NCI-H2029 treated with DMSO at 0.1 percent for 48 hours (cell line): ENCODE measurements at places on chromosomes 3 and 15.

GRCh38 chr15:45228931-45229330, 23.1 kb upstream of the SLC28A2 start:
- no peak for DNase-seq

DNA sequence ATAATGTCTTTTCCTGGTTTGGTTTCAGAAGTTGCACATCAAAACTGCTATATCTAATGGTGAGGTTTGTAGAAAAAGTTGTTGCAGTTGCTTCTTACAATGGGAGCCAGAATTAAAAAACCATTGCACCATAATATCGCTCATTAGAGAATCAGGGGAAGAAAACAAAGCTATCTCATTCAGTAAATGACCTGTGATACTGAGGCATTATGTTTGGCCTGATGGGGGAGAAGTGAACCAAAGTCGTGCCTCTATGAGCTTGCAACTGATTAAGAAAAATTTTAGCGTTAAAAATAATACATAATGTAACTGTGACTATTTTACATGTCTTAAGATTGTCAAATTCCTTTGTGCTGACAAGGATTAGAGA, 60.2 kb upstream of the ARHGEF26 start:
- no peak for DNase-seq

- DNase-seq: no peak
Measured at GRCh38 chr15:37801529-37801928, 132.9 kb upstream of the TMCO5A start.

GRCh38 chr3:71398157-71398836, 185.2 kb downstream of the FOXP1 start:
- no peak for DNase-seq

GRCh38 chr3:23107221-23107620, 95.9 kb upstream of the UBE2E2 start:
- no peak for DNase-seq

DNA sequence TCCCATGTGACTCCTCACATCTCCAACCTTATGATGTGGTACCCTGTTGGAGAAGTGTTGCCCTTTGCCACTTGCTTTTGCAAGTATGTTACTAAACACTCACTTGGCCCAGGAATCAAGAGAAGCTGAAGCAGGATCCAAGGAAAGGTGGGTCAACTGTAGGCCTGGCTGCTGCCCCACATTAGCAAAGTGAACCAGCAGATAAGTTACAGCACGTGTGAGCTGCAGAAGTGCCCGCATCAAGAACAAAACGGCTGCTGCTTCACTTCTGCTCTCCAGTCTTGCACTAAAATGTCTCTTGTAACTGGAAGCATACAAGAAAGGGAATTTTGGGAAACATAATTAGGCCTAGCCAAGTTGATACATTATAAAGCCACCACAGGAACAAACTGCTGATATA, 79.6 kb downstream of the PCOLCE2 start:
- no peak for DNase-seq

- no peak for DNase-seq
Measured at GRCh38 chr15:90106522-90107117, 4.4 kb upstream of the IDH2 start.

DNA sequence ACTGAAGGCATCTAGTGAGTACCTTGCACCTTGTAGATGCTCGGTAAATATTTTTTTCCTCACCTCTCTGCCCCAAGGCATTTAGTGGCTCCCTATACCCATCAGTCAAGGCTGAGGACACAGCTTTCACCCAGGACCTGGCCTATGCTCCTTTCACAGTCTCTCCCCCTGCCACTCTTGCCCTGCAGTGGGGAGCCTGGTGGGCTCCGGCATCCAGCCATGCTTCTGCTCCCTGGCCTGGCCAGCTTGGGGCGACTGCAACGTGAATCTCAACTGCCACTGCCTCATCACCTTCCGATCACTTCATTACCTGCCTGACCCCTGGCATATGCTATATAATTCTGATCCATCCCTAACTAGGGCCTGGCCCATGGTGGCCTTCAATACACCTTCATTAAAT, 735 bp upstream of the CX3CR1 start:
- DNase-seq: no peak

DNA sequence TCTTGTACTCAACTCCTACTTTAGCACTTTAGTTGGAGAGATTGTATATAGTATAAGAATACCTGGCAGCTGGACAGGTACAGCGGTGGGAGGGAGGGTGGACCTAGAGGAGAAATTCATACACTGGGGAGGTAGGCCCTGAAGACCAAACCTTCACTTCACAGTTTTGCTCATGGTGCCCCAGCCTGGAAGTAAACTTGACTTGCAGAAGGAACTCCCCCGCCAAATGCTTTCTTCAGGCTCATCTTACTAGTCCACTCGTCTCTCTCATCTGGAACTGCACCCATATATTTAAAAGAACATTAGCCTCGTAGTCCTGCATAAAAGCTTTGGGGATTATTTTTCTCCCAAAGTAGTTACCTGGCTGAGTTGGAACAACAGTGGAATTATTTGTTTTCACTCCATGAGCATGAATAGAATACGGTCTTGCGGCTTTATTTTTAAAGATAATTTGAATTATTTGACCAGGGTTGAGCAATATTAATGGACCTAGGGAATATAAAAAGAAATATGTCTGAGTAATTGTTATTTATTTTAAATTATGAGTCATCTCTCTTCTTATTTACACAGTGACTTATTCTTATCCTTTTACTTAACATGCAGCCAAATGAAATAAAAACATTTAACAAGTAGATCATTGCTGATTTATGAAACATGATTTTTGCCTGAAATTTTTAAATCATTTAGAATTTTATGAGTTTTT, 25.5 kb upstream of the CP start:
- peak; percentile 15 for DNase-seq

DNA sequence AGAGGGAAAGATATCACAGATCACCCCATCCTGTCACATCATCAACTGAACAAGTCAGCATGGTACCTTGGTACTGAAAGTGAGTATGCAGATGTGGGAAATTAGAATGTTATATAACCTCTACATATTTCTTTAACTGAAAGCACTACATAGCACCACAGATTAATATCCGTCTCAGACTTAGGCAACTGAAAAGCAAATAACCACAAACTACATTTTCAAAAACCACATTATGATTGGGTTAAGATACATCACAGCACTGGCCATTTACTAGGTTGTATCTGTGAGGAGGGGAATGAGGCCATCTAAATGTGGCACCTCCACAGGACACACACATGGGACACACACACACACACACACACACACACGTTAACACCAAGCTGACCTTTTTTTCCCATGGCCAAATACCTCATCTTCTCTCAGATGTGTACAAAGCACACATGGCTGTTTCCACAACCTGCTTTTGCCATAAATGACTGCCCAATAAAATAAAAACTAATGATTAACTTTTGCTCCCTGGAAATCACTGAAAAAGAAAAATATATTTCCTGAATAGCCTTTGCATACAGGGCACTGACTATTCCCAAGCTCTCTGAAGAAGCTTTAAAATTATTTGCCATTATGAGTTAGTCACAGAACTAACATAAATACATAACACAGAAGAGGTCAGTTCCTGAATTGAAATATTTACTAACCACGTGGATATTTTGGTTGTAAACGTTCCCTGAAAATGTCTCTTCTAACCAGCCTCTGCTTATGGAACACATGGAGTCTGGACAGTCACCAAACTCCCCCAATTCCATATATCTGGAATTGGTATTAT, 60.1 kb downstream of the SUMF1 start:
- no peak for DNase-seq

- DNase-seq: no peak
Measured at GRCh38 chr15:94451466-94451865, 220.1 kb downstream of the MCTP2 start.

DNA sequence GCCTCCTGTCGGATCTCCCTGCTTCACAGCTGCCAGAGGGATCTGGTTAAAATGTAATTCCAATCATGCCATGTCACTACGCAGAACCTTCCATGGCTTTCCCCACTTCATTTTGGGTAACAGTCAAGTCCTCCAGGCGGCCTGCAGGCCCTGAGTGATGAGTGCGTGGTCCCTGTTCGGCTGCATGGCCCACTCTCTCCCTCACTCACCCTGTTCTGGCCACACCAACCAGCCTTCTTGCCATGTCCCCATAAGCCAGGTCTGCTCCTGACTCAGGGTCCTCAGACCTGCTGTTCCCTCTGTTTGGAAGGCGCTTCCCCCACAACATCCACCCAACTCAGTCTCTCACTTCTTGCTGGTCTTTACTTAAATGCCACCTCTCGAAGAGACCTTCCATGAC, 41.6 kb upstream of the LINGO1 start:
- DNase-seq: no peak

GRCh38 chr3:191170097-191170496, 28.9 kb upstream of the OSTN start:
- DNase-seq: no peak

DNA sequence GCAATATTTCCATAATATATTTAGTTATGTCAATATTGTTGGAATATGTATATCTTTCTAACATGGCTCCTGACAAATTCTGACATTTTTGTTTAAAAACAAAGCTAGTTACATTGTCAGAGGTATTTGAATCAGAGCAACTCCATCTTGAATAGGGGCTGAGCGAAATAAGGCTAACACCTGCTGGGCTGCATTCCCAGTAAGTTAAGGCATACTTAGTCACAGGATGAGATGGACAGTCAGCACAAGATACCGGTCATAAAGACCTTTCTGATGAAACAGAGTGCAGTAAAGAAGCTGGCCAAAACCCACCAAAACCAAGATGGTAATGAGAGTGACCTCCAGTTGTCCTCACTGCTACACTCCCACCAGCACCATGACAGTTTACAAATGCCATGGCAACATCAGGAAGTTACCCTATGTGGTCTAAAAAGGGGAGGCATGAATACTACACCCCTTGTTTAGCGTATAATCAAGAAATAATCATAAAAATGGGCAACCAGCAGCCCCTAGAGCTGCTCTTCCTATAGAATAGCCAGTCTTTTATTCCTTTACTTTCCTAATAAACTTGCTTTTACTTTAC, 30.4 kb downstream of the RPL22L1 start:
- no peak for DNase-seq

DNA sequence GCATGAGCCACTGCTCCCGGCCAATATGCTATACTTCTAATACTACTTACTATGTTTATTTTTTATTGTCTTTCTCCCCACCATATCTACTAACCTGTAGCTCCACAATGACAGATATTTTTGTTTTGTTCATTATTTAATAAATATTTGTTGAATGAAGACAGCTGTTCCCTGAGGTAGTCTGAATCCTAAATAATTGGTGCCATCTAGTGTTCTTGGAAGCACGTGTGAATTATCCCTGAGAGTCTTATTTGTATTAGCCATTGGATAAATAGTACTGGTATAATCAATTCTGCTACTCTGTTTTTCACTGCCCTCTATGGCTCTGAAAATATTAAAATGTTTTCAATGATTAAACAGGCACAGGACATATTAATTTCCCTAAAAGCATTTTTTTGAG, 5.6 kb upstream of the APPL1 start:
- DNase-seq: no peak

DNA sequence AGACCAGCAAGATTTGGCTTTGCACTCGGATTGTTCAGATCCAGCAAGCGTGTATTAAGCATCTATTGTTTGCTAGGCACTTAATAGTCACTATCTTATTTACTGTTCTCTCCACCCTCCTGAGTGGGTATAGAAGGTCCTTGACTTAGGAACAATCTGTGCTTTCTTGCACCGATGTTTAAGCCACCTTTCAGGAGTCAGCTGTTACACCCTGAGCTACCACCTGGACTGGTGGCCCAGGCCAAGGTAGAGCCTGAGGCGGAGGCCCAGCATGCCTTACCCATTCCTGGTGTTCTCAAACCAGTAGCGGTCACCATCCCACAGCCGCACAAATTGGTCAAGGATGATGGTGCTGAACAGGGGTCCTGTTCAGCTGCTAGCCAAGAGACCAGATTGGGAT, 10.0 kb downstream of the DUOX1 start:
- DNase-seq: no peak

DNA sequence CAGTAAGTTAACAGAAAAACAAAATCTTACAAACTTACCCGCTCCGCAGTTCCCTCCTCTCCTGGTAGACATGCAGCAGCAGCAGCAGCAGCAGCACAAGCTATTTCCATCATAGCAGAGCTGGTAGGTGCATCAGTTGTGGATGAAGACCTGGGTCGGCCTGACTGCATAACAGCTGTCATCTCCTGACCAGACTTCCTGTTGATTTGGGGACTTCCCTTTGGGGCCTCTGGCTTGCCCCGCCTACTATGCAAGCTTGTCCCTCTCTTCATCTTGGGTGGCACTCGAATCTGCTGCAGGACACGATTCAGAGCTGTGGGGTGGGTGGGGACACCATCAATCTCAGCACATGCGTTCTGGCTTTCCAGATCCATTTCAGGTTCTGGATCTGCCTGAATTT, 65.7 kb downstream of the TMCC1 start:
- no peak for DNase-seq
